ENCODE measurements at places on chromosomes 7 and 10. TPM values are rescaled to one million over a fixed set of nuclear protein-coding genes. Genes with fewer than 3 reads are reported as not detected.

LBX1 gene
- not detected for total RNA-seq

ABCB1 gene
- 23.2 TPM for total RNA-seq

DNA sequence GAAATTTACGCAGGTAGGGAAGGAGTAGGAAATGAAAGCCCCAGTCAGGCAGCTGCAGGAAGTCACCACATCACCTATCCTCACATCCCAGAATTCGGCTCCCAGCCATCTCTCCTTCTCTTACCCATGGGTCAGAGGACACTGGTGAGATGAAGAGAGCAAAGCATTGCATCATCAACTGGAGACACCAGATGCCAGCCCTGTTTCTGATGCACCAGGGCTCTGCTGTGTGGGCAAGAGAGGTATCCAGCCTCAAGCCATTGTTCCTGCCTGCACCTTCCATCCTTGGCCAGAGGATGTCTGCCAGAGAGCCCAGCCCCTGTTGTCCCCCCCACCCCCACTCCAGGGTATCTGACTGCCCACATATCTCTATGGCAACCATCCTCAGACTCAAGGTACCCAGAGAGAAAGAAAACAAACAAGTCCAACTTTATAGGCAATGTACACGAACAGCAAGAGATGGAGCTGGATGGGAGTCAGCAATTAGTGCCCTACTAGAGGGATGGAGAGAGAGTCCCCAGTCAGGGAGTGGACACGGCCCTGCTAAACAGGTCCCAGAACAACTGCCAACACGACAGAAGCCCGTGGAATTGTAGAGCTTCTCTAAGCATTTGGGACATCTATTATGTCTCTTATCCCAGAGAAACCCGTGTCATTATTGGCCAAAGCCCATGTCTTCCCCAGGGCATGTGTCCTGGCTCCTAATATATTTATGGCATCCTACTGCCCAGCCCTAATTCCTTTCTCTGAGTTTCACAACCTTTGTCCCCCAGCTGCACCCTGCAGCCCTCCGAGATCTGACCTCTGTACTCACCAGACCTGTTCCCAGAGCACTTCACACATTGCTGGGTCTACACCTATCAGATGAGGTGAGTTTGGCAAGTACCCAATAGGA, 2.8 kb downstream of the CAMK2G start:
- no peaks in the 10 kb centered on the region for H3K36me3 ChIP-seq
- DNase-seq, result peak; percentile 58

DNA sequence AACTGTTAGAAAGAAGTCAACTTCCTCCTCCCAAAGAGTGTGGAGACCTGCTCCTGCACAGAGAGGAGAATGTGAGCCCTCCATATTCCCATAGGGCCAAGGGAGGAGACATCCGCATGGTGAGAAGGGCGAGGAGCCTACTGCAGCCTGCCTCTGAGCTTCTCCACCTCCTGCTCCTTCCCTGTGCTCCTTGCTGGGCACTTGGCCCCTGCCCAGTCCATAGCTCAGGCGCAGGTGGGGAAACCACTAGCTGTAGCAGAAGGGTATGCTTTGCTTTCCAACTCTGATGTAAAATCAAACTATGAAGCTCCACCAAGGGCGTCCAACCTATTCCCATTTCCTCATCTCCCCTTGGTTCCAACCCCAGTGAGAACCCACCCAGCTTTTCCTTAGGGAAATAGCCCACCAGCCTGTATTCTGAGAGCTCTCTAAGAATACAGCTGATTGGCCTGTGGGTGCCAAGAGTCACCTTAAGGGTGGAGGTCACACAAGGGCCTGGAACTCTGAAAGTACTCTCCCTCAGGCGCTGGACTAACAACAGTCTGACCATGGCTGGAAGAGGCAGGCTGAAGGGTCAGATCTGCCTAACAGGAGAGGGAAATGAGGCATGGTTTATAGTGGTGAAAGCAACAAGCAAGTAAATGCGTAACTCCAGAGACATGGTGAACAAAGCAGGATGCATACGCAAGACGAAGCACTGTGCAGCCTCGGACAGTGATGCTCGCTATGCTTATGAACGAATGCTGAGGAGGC, 13.9 kb downstream of the ZNF488 start:
- H3K4me3 ChIP-seq, result no peak overlapping the region
- no peak overlapping the region for H3K27ac ChIP-seq
- DNase-seq, result no peak
- no peaks in the 10 kb centered on the region for H3K4me1 ChIP-seq
- no peaks in the 10 kb centered on the region for H3K36me3 ChIP-seq

- H3K36me3 ChIP-seq, result no peaks in the 10 kb centered on the region
- no peak overlapping the region for H3K4me3 ChIP-seq
- peaks cover 4% of the 10 kb centered on the region for H3K4me1 ChIP-seq
- no peak for DNase-seq
- H3K27ac ChIP-seq, result no peak overlapping the region
These were observed 60.4 kb downstream of the HTR5A start for GRCh38 chr7:155130493-155130892.

GRCh38 chr7:144407266-144407931, 3.9 kb upstream of the NOBOX start:
- H3K4me1 ChIP-seq, result peaks cover 6% of the 10 kb centered on the region
- no peak overlapping the region for H3K4me3 ChIP-seq
- no peaks in the 10 kb centered on the region for H3K27me3 ChIP-seq

- no peak overlapping the region for H3K27ac ChIP-seq
- H3K27me3 ChIP-seq, result no peaks in the 10 kb centered on the region
- H3K36me3 ChIP-seq, result no peaks in the 10 kb centered on the region
- no peak for DNase-seq
These were observed 123.0 kb upstream of the TCF7L2 start for GRCh38 chr10:112827086-112827485.

DNA sequence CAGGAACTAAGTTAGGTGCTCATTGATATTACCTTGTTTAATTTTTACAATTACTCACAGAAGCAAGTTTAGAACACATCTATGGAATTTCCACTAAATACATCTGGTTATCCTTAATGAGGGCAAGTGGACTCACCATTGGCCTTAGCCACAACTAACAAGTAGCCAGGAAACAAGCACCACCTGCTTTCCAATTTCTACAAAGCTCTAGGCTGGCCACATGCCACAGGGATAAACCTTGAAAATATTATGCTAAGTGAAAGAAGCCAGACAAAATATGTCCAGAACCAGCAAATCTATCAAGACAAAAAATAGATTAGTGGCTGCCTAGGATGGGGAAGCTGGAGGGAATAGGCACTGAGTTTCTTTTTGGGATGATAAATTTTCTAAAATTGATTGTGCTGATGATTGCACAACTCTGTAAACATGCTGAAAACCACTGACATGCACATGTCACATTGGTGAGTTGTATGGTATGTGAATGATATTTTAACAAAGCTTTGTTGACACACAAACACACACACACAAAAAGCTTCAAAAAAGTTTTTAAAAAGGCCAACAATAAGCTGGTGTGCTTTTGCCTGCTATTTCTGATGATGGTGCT, 179.4 kb downstream of the CPEB3 start:
- H3K4me1 ChIP-seq, result peaks cover 7% of the 10 kb centered on the region
- no peak overlapping the region for H3K27ac ChIP-seq
